ENCODE measurements at places on chromosomes 11 and 22.

GRCh38 chr11:14882196-14882595, 9.8 kb downstream of the CYP2R1 start:
- DNase-seq, result no peak

DNA sequence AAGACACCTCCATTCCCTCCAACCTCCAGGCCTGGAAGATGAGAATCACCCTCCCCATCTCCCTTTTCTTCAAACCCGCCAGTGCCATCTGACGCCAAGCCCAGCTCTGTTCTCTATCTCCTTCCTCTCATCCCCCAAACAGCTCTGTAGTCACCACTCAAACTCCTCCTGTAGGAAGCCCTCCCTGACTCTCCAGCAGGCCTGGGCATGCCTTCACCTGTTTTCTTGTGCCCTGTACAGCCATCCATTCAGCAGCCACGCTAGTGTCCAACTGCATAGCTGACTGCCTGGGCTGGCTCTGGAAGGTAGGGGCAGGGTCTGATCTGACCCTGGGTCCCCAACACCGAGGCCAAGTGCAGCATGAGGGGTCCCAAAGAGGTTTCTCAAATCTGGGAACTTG, 25.0 kb downstream of the GDPD5 start:
- no peak for DNase-seq

DNA sequence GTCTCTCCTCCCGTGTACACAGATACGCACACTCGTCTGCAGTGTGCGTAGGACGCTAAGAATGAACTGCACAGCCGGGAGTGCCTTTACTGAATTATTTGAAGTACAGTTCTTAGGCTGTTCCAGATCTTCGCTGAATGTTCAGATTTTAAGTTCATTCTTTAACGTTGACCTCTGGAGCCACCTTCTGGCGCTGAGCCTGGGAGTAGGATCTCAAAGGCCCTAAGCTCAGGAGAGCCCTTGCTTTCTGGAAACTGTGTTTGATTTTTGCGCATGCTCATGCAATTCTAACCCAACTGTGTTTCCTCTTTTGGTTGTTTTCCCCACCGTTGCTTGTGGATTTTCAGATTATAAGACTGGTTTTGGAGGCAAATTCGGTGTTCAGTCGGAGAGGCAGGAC, 22.8 kb downstream of the CTTN start:
- DNase-seq, result no peak

GRCh38 chr22:27885977-27886842, 32.8 kb downstream of the PITPNB start:
- peak; percentile 36 for DNase-seq

DNA sequence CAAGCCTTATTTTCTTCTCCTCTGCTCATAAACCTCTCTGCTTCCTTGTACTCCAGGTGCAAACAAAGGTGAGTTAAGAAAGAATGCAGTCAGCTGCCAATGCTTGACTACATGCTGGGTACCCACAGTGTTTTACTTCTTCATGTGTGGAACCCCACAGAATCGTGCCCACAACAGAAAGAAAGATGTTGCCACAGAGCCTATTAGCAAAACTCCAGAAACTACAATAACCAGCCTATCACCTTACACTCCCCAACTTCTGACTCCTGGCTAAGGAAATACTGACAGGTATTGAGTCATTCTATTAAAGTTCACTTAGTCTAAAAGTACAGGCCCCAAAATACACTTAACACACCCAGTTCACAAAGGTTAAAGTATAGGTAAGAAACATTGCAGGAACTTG, 56.9 kb upstream of the CCDC89 start:
- DNase-seq, result no peak

DNA sequence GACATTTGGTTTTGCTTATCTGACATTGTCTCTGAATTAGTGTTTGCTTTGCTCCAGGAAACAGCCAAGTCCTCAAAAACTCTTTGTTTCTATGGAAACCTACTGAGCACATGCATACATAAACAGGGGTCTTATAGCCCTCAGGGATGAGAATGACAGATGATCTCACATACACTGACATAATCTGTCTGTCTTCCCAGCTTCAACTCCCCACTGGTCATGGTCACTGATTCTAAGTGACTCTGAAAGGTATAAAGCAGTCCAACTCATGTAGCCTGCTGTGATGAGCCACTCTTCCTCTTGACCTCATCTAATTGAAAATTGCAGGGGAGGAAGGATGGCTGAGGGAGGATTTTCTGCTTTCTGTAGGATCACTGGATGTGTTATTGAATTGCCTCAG, 12.6 kb downstream of the ZNF143 start:
- DNase-seq, result no peak

All from naive thymus-derived CD4-positive, alpha-beta T cell (primary cell).